ENCODE measurements at places on chromosomes 5 and 9. TPM values are rescaled to one million over a fixed set of nuclear protein-coding genes. Genes with fewer than 3 reads are reported as not detected.

- H3K36me3 ChIP-seq: no peaks in the 10 kb centered on the region
- H3K27ac ChIP-seq: no peak overlapping the region
- DNase-seq: no peak
- no peaks in the 10 kb centered on the region for H3K27me3 ChIP-seq
- no peak overlapping the region for H3K4me3 ChIP-seq
Measured at GRCh38 chr9:89418882-89419640, 78.9 kb downstream of the SEMA4D start.

DNA sequence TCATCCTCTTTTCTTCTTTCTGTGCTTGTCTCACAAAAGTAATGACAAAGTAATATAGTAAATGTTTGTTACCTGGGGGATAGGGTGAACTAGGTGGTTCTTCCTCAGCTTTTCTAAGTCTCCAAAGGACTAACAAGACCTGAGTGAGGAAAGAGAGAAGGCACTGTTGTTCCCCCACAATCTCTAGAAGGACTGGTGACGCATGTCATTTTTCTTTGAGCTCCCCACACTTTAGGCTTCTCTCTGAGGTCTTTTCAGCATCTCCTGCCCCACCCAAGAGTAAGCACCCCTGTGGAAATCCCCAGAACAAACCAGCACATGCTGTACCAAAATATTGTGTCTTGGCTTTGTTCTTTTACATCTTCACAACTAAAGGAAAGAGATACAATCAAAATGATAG, 2.4 kb upstream of the IL7R start:
- H3K36me3 ChIP-seq: no peaks in the 10 kb centered on the region
- H3K27ac ChIP-seq: peak overlapping the region; percentile 23
- no peak overlapping the region for H3K4me3 ChIP-seq

- no peak overlapping the region for H3K27ac ChIP-seq
- H3K27me3 ChIP-seq: no peaks in the 10 kb centered on the region
- no peaks in the 10 kb centered on the region for H3K36me3 ChIP-seq
Measured at GRCh38 chr5:144742361-144742760, 571.7 kb downstream of the KCTD16 start.

- H3K36me3 ChIP-seq: no peaks in the 10 kb centered on the region
- H3K27me3 ChIP-seq: no peaks in the 10 kb centered on the region
- peak within 1 kb of the TSS; percentile 70 for H3K4me3 ChIP-seq
- peak within 1 kb of the TSS; percentile 64 for H3K27ac ChIP-seq
- DNase-seq: peak; percentile 77
- peaks cover 15% of the 10 kb centered on the region for H3K4me1 ChIP-seq
Measured at GRCh38 chr9:105694190-105694847, at the start of gene TMEM38B. Gene TMEM38B, plus strand, starts transcription at chr9:105694541. Its CDS starts 120 bp downstream, at chr9:105694661.

The COMMD10 gene
- total RNA-seq: 30.5 TPM

- H3K27ac ChIP-seq: no peak overlapping the region
- peaks cover 17% of the 10 kb centered on the region for H3K4me1 ChIP-seq
- DNase-seq: no peak
- no peaks in the 10 kb centered on the region for H3K27me3 ChIP-seq
- H3K36me3 ChIP-seq: no peaks in the 10 kb centered on the region
- H3K4me3 ChIP-seq: no peak overlapping the region
Measured at GRCh38 chr5:75055727-75056144, 3.4 kb upstream of the GCNT4 start.

GRCh38 chr5:168881427-168882149, 302.4 kb upstream of the PANK3 start:
- no peaks in the 10 kb centered on the region for H3K27me3 ChIP-seq
- no peaks in the 10 kb centered on the region for H3K36me3 ChIP-seq
- peaks cover 6% of the 10 kb centered on the region for H3K4me1 ChIP-seq
- no peak for DNase-seq

DNA sequence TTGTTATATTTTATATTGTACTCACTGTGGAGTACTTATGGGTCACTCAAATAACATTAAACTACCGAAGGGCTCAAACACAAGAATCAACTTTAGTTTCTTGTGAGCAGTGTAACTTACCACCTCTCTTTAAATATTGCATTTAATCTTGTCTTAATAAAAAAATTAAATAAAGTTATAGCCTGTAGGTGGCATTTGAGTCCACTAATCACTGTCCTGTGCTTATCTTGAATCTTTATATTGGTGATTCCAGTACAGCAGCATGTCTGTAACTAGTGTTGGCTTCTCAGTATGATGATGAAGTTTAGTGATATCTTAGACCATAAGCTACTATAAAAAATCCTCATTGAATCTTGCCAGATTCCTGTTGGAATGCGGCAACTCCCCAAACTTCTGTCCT, 313.8 kb downstream of the FAM170A start:
- H3K4me3 ChIP-seq: no peak overlapping the region
- H3K36me3 ChIP-seq: no peaks in the 10 kb centered on the region

The DND1 gene
- 0.92 TPM for total RNA-seq

The IFNK gene
- not detected for total RNA-seq

DNA sequence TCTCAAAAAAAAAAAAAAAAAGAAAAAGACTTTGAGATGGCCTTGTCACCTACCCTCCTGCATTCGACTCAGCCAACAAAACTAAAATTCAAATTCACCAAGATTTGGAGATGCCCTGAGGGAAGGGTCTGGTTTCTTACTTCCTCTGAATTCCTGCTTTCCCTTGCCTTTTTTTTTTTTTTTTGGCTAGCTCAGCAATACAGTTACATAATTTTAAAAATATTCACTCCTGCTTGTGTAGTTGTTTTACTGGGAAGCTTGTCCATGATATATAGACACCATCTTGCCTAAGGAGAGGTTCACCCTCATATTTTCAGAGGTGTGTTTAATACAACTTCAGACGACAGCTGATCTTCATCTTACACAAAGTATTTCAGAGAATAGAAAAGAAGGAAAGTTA, 21.3 kb upstream of the SERINC5 start:
- no peak for DNase-seq
- H3K36me3 ChIP-seq: no peaks in the 10 kb centered on the region
- no peak overlapping the region for H3K27ac ChIP-seq
- H3K4me3 ChIP-seq: no peak overlapping the region

The CBY3 gene
- total RNA-seq: not detected

All from liver (tissue), 10 donors.